ENCODE measurements at places on chromosomes 6 and 20.

- DNase-seq = no peak
Observed at GRCh38 chr6:111874025-111874415, 768 bp upstream of the FYN start.

- DNase-seq = no peak
Observed at GRCh38 chr6:107871016-107871415, 46.9 kb upstream of the SCML4 start.

- DNase-seq = no peak
Observed at GRCh38 chr20:41063442-41063841, 34.8 kb downstream of the TOP1 start.

DNA sequence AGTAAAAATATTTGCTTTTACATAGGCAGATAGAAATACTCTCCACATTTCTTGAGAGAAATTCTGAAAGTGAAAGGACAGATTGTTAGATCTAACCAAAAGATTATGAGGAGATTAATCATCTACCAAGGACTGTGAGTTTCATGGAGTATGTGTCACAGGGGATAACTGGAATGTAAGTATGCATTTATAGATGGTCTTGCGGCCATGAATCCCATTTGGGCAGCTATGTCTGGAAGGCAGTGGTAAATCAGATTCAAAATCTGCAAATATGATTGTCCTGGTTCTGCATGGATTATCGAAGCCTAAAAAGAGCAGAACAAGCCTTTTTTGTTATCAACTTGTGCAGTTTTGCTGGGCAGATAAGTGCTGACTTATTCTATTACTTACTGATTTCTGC is 293.8 kb downstream of the RFPL4B start:
- peak; percentile 93 for DNase-seq

GRCh38 chr6:119986934-119987549 is 637.5 kb upstream of the MAN1A1 start:
- no peak for DNase-seq

DNA sequence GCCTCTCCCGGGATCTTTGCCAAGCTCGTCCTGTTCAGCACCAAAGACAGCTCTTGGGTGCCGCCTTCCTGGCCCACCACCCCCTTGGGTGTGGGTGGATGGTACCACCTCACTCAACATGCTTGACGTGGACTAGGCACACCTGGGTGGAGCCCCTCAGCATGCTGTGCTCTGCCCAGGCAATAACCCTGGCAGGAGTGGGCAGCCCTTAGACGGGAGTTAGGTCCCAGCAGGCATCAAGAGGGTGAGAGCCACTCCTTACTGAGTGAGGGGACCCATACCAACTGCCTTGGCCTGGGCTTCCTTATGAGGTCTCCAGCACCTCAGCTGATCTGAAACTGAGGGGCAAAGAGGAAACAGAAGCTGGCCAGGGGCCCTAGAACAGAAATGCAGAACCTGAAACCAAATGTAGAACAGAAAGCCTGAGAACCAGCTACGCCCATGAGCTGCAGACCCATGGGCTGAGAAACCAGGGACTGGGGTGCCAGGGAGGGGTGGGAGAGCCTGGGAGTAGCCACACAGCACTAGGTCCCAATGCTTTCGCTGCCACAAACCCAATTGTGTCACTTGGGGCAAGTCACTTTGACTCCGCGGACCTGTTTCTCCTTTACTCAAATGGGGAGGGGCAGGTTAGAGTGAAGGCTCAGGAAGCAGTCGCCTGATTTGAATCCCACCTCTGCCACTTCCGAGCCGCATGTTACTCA is 2.0 kb downstream of the FGD2 start:
- no peak for DNase-seq

Data from fibroblast of skin of back (primary cell).